Ammon's horn (tissue), 1 donor: ENCODE measurements at places on chromosomes 7 and 10.

DNA sequence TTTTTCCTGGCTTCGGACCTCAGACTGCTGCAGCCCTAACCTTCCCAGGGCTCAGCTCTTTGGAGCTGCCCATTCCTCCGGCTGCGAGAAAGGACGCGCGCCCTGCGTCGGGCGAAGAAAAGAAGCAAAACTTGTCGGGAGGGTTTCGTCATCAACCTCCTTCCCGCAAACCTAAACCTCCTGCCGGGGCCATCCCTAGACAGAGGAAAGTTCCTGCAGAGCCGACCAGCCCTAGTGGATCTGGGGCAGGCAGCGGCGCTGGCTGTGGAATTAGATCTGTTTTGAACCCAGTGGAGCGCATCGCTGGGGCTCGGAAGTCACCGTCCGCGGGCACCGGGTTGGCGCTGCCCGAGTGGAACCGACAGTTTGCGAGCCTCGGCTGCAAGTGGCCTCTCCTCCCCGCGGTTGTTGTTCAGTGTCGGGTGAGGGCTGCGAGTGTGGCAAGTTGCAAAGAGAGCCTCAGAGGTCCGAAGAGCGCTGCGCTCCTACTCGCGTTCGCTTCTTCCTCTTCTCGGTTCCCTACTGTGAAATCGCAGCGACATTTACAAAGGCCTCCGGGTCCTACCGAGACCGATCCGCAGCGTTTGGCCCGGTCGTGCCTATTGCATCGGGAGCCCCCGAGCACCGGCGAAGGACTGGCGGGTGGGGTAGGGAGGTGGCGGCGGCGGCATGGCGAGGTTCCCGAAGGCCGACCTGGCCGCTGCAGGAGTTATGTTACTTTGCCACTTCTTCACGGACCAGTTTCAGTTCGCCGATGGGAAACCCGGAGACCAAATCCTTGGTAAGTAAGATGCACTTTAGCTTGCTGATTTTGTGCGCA, at the start of gene PLXDC2:
TSS of gene PLXDC2 (plus strand) at position 22 of the 820 bp plus-strand sequence.
- peak; percentile 72 for DNase-seq

DNA sequence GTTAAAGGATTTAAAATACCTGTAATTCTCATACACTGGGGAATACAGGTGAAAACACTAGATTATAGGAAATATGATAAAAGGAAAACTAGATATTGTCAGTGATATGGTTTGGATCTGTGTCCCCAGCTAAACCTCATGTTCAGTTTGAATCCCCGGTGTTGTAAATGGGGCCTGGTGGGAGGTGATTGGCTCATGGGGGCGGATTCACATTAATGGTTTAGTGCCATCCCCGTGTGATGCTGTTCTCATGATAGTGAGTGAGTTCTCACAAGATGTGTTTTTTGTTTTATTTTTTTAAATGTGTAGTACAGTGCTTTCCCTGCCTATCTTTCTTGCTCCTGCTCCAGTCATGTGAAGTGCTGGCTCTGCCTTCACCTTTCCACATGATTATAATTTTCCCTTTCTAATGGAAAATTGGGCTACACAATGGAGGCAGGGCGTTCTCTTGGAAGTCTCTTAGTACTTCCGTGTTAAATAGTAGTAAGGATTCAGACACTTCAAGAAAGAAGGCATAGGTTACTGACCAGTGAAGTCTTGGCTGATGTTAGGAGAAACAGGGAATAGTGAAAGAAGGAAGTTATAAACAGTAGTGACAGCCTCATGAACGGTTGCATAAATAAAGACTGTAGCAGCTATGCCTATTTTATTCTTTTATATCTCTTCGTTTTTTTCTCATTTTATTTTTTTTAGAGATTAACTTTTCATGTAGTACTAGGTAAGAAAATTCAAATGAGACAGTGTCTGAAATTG, 386.4 kb downstream of the SUGCT start:
- no peak for DNase-seq

- DNase-seq: no peak
Observed at GRCh38 chr7:18461785-18462467, 33.6 kb upstream of the HDAC9 start.

- peak; percentile 92 for DNase-seq
Observed at GRCh38 chr10:110207011-110207804, at the start of gene MXI1. TSS of gene MXI1 (plus strand) at chr10:110207605. CDS start at chr10:110207809, 204 bp downstream.

DNA sequence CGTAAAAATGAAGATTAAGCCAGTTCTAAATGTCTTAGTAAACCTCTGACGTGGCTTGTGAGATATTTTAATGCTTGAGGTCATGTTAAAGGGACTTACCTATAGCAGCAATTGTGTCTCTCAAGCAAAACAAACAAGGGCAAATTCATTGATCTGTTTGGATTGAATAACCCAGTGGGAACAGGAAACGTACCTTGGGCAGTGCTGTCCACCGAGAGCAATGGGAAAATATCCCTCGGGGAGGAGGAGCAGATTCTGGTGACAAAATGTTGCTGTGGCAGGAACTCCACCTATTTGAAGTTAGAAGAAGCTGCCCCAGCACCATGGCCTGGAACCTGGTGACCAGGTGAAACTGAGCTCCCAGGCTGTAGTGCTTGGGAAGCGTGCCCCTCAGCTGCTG, 107.1 kb upstream of the FZD8 start:
- DNase-seq: no peak

DNA sequence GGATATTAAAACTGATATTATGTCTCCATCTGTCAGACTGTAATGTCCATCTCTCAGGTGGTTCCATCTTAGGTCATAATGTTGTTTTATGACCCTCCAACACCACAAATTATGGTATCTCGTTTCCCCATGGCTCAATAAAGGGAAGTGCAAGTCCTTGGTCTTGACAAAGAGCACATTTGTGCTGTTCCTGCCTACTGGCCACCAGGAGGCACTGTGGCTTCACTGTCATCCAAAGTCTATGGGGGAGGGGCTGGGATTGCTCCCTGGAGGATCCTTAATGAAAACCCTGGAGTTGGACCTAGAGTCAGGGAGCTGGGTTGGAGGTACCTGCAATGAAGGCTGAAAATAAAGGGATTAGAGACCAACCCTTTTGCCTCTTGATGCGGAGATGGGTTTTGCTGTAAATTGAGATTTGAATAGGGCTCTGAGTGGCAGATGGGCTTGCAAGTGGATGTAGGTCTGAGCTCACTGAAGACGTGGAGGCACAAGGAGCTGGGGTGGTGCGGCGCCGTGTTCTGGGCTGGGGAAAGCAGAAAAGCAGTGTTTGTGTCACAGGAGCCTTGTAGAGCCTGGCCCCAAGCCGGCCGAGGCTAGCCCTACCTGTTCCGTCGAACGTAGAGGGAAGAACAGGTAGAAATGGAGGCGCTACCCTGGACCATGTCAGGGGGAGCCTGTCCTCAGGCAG, 180.5 kb upstream of the PRSS58 start:
- peak; percentile 56 for DNase-seq

DNA sequence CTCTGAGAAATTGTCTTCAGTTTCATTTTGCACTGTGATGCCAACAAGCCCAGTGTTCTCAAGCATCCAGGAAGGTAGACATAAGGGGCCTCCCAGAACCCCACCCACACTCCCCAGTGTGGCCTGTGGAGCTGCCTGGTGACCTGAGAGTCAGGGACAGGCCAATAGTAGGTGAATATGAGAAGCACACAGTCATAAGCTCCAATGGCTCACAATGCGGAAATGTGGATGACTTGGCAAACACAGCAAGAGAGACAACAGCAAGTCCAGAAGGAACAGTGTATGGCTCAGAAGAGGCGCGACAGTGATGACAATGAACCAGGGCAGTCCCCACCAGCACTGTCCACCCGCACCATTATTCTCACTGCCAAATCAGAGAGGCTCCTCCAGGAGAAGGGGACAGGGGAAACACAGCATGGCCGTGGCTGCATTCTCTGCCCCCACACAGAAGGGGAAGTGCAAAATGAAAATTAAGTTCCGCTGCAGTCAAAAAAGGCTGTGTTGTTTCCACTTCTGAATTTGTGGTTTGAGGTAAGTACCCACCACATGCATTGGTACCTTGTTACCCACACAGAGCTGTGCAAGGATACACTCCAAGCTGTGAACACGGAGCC, 419.8 kb downstream of the GRID1 start:
- no peak for DNase-seq

DNA sequence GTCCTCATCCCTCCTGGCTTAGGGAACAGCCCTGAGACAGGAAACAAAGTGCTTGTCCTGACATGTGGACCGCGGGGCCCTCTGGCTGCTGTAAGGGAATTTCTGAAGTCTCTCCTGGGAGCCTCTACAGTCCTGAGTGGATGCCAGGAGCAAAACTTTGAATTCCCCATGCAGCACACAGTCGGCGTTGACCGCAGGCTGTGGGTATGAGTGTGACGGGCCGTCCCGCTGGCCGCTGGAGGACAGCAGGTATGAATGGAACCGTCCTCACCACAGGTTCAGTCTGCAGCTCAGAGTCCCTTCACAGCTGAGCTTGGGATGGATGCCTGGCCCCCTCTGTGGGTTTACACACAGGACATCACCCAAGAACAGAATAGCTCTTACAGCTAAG, 94.9 kb downstream of the GPR26 start:
- DNase-seq: no peak

- peak; percentile 24 for DNase-seq
Observed at GRCh38 chr10:77297393-77297739, 340.2 kb downstream of the KCNMA1 start.

DNA sequence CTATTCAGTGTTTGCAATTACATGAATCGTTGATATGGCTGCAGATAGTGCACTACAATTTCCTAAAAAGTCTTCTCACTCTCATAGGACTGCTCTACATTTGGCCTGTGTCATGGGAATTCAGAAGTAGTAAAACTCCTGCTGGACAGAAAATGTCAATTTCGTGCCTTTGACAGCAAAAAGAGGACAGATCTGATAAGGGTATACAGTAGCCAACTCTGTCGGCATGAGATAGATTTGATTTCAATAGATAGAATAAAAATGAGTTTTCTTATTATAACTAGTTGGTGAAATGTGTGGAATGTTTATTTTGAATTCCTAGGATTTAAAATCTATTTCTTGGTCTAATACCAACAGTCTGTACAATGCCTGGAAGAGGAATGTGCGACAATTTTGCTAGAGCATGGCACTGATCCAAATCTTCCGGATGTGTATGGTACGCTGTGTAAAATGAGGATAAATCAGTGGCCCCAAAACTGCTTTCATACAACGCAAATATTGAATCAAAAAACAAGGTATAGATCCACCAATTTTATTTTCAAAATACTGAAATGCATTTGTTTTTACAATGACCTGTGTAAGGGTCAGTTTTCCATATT, 133.5 kb upstream of the CDK13 start:
- DNase-seq: no peak

GRCh38 chr10:104581884-104582601, 59.0 kb upstream of the SORCS3 start:
- DNase-seq: no peak

- no peak for DNase-seq
Observed at GRCh38 chr7:140153666-140154161, 23.1 kb downstream of the KDM7A start.

DNA sequence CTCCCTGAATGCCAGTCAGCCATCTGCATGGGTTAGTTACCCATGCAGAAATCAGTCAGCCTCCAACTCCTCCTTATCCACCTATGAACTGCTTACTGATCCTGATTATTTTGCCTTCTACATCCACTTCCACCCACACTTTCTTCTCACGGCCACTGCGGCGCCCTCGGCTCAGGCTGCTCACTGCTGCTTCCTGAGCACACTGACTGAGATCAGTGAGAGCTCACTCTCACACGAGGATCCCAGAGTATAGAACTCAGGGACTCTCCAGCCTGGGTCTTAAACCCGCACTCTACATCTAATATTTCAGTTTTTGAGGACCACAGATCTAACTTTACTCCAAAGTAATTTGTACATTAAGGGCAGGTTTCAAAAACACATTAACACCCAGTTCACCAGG, 64.4 kb downstream of the GRB10 start:
- DNase-seq: no peak

DNA sequence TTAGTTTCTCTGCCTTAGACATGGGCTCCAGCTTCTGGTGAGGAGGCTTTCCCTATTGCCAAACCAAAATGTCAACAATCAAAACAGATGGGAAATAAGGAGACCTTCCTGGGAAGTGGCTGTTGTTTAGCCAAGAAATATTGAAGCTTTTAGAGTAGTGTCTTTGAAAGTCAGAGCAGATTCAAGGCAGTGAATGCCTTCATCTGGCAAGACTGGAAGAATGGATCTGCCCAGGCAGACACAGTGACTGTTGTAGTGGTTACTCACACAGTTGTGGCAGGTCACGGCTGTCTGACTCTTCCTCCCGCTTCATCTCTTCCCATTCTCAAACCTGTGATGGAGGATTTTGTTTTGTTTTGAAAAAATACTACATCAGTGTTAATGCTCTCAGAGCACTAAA, 154.1 kb upstream of the ADO start:
- no peak for DNase-seq

DNA sequence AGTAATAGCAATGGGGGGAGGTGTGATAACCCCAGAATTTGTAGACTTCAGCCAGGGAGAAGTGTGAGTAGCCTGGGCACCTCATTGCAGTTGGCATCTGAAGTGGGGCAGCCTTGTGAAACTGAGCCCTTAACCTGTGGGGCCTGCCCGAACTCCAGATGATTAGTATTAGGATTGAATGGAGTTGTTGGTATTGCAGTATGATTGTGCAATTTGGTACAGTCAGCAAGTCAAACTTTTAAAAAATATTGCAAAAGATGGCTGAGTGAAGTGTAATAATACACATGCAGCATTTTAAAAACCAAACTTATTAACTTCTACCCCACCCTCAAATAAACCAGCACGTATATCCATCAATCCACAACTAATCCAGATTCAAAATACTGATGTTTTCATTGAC, 9.3 kb downstream of the RBM33 start:
- DNase-seq: no peak

- no peak for DNase-seq
Observed at GRCh38 chr7:36262309-36263094, 109.4 kb downstream of the EEPD1 start.

- DNase-seq: no peak
Observed at GRCh38 chr7:87147500-87147899, 4.8 kb upstream of the DMTF1 start.

GRCh38 chr10:29767968-29768367, 133.2 kb upstream of the SVIL start:
- no peak for DNase-seq

DNA sequence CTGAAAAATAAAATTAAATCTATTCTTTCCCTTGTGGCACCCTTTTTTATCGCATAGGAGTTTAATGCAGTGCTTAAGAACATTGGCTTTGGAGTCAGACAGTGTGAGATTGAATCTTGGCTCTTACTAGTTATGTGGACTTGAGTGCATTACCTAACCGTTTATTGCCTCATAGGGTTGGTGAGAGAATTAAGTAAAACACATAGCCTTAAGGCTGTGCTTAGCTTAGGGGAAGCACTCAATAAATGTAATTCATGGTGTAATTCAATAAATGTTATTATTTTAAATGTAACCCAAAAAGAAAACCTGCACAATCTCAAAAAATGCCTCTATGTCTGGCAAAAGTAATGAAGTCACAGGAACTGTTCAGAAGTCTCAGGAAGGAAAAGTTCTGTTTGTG, 2.7 kb downstream of the STK17A start:
- no peak for DNase-seq
